Ureter (tissue), 1 donor: ENCODE measurements at places on chromosomes 7 and 10. TPM values are rescaled to one million over a fixed set of nuclear protein-coding genes. Genes with fewer than 3 reads are reported as not detected.

GRCh38 chr7:55129541-55130394, 111.0 kb downstream of the EGFR start:
- DNase-seq, result no peak

Gene CALHM3
- not detected for total RNA-seq

DNA sequence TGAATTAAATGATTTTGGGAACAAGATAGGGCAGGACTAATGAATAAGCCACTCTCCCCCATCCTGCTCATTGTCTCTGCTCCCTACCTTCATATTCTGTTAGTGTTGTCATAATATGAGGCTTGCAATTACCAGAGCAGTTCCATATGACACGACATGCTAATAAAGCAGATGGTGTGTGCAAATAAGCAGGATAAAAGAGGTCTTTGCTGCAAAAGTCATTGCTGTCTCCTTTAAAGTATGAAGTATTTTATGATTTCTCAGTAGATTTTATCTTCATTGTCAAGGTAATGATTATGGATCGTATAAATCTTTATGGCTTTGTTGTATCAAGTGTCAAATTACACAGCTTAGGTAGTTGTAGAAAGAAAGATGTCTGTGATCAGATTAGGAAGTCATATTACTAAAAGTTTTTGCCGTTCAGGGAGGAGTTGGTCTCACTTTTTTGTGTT, 114.8 kb downstream of the SDK1 start:
- no peak for DNase-seq

GRCh38 chr10:16381083-16381482, 55.7 kb upstream of the PTER start:
- DNase-seq, result no peak

DNA sequence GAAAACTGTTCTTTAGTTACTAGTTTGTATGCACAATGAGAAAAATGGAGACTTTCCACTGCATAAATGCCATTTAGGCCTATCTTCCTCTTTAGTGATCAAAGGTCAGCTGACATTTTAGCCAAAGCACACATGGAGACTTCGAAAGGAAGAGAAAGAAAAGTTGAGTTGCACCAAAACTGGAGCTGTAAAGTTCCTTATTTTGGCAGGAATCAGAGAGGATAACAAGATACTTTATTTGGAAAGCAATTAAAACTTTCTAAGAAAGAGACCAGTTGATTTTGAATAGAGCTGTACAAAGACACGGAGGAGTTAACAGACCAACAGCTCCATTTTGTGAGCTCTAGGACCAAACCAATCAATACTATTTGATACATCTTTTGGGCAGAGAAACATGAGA, 14.2 kb downstream of the ENTPD7 start:
- DNase-seq, result no peak

Gene ATOH7
- not detected for total RNA-seq

DNA sequence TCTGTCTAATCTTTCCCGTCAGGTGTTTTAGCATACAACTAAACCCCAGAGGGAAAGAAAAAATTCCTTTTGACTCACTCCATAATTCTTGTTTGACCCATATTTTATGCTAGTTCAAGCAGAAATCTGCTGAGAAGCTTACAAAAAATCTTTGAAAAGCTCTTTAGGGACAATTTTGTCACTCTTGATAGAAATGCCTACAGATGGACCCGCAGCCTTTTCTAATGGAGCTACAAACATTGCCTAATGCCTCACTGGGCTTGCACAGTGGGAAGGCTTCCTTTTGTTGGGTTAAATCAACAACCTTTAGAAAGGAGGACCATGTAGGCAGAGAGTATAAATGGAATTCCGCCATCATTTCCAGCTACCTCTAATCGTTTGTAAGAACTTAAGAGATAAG, 344.5 kb downstream of the PCLO start:
- DNase-seq, result no peak

Gene ADAM8
- total RNA-seq, result 35.3 TPM

DNA sequence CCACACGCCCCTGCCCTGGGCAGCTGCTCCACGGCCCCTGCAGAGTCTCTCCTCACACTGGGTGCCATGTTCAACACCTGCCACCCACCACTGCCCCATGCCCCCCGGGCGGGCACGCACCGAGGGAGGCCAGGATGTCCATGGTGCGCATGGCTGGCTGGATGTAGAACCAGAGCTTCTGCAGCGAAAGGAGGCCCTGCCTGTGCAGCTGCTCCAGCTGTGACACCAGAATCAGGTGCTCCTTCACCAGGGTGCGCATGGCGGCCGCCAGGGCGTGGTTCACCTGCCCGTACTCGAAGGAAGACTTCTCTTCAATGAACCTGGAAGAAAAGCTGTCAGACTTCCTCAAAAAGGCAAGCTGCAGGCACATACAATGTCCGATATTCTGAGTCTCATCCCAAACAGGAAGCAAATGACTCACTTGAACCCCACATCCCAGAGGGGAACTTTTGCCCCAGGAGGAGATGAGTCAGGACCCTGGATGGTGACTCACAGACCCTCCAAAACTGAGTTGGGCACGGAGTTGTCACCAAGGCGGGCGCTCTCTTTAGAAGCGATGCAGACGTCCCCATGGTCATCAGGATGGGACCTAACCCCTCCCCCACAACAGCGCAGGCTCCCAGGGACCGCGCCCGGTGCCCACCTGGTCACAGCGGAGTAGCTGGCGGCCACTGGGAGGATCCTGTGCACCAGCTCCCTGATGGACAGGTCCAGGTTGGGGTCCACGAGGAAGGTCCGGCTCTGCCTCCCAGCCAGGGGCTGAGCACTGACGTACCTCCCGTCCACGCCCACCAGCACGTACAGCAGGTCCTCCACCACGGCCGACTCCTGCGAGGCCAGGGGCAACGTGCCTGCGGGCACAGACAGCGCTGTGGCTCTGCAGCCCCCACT, 15.5 kb downstream of the TUBGCP2 start:
- no peak for DNase-seq

- no peak for DNase-seq
Measured at GRCh38 chr7:89401690-89402089, 606.2 kb upstream of the TEX47 start.

DNA sequence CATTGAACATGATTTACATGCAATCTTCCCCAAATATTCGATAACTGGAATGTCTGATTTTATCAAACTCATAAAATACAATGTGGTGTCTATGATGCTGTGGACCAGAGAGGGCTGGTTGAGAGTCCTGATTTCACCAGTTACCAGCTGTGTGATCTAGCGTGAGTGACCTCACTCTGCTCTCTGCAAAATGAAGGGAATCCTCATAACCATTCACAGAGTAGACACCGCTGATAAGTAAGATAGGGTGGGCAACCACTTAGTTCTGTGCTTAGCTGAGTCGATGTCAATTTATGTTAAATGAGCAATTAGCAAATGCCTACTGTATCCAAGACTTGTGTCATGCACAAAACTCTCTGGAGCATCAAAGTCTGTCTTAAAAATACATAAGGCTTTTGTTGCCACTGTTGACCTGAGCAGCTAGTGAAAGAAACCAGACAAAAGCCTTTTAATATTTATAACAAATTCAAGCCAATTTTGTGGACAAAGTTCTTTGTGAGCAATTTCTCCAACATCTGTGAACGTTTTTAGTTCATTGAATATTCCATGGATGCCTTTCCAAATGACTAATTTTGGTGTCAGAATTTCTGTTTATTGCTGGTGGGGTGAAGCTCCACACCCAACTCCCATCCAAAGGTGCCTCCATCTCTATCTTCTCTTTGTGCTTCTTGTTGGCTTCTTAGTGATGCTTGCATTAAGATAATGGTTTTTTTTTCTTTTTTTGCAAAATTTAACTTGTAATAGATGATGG, 314.2 kb downstream of the ADRA2A start:
- no peak for DNase-seq

DNA sequence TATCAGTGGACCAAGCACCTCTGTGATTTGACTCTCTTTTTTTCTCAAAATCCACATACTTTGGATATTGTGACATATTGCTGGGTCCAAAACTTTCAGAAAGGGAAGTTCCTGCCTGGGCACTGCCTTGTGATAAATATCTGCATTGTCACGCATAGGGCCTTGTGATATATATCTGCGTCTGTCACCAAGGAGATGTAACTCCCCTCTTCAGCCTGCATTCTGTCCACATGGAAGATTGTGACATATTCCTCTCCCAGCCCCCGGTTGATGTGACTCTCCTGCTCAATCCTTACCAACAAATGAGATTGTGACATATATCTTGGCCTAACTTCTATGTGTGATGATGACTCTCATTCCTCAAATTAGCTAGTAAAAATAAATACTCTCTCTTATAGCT, 25.4 kb upstream of the ZNF107 start:
- DNase-seq, result no peak

DNA sequence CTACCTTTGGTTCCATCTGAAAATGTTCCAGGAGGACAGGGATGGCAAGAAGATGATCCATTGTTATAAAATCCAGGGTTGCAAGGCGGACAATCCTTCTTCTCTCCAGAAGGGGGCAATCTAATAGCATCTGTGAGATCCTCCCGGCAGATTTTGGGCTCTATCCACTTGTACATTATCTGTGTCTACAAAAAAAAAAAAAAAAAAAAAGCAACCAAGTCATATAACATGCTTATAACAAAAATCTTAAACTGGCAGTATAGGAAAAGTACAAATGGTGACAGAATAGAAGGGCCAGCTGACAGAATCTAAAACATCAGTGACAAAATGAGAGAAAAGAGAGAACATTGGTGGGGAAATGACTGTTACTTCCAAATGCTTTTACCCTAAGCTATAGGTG, 132.7 kb downstream of the ELAPOR2 start:
- DNase-seq, result no peak

Gene HMX3
- total RNA-seq, result not detected

DNA sequence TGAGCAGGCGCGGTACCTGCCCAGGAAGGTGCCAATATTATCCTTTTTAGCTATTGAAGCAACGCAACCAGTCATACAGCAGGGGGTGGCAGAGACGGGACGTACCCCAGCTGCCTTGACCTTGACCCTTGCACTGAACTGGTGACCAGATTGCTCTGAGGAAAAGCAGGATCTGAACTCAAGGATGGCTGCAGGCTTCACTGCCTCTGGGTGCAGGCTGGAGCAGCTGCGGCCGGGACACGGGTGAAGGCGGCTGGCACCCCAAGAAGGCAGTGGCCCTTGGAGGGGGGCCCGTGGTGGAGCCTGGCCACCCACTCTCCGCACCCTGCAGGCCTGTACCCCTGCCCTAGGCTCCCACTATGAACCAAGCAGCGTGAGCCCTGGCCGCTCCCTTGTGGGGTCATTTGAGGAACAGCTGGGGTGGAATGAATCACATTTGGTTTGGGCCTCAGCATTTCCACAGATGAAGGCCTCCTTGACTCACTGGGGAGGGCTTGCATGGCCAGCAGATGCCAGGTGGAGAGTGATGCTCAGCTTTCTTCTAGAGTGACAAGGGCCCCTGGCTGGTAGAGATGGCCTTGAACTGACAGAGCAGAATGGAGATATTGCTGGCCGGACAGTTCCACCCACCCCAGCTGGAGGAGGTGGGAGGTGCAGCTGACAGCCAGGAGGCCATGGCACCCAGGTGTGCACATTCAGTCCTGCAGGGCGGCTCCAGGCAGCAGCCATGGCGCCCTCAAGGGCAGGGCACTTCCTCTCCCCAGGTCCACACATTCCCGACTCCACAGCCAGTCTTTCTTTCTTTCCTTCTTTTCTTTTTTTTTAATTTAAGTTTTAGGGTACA, 218.7 kb downstream of the WDR37 start:
- DNase-seq, result peak; percentile 29

GRCh38 chr7:107430057-107430456, 39.8 kb upstream of the GPR22 start:
- DNase-seq, result no peak

DNA sequence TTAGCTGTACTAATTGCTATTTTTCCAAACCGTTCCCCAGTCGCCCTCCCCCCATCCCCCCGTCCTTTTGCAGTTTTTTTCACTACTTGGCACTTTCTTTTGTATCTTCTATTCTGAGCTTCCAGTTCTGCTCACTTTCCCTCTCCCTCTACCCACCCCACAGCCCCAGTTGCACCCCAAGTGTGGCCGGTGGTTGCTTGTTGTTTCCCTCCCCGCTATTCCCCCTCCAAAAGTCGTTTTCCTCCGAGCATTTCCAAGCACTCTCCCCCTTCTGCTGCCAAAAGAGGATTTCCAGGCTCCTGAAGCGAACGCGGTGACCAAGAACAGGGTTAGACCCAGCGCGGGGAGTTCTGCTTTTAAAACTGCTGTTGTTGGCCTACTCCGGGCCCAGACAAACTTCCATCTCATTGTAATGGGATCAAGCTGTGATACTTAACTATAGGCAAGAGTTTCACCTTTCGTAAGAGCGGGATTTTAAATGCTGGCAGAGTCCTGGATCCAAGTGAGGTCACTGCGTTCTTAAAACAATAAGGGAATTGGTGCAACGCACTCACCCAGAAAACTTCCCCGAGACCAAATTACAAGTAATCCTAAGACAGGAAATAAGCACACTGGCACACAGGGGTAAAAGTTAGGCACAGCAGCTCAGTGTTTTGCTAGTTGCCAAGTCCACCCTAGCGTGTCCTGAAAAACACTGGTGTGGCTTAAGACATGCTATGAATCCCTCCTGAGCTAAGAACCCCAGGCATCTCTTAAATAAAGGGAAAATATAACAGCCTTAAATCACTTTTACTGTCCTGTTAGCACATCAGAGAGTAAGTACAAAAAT, 1.5 kb upstream of the RGS10 start:
- no peak for DNase-seq

Gene LRRN3
- total RNA-seq, result 1.2 TPM

- DNase-seq, result no peak
Measured at GRCh38 chr7:142974626-142975025, 12.5 kb upstream of the KEL start.

- DNase-seq, result no peak
Measured at GRCh38 chr10:108490944-108491343, 1326.4 kb upstream of the SORCS1 start.

DNA sequence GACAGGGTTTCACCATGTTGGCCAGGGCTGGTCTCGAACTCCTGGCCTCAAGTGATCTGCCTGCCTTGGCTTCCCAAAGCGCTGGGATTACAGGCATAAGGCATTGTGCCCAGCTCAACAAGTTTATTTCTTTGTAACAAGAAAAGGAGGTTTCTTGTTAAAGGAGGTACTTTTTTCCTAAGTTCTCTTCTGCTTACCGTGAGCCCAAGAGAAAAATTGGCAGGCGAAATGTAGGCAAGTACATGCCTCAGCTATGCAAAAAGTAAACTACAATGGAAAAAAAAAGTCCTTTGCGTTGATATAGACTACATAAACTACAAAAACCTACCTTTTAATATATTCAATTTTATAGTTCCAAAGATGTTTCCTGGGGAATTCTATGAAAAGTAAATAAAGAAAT, 122.6 kb downstream of the DKK1 start:
- no peak for DNase-seq

Gene MINDY4
- 16.8 TPM for total RNA-seq
